Right renal cortex interstitium (tissue), 3 donors: ENCODE measurements at places on chromosomes 2 and 18.

DNA sequence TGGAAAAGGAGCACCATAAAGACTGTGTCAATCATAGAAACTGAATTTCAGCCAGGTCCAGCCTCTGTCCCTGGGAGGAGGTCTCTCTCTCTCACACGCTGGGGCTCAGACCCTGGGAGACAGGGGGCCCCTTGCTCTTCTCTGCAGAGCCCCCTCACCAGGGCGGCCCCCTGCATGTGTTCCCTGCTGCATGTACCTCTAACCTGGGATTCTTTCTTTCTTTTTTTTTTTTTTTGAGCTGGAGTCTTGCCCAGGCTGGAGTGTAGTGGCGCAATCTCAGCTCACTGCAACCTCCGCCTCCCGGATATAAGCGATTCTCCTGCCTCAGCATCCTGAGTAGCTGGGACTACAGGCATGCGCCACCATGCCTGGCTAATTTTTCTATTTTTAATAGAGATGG is 46.5 kb downstream of the TPO start:
- DNase-seq: no peak

- no peak for DNase-seq
These were observed 1281.9 kb upstream of the PIK3C3 start for GRCh38 chr18:40673150-40673549.

DNA sequence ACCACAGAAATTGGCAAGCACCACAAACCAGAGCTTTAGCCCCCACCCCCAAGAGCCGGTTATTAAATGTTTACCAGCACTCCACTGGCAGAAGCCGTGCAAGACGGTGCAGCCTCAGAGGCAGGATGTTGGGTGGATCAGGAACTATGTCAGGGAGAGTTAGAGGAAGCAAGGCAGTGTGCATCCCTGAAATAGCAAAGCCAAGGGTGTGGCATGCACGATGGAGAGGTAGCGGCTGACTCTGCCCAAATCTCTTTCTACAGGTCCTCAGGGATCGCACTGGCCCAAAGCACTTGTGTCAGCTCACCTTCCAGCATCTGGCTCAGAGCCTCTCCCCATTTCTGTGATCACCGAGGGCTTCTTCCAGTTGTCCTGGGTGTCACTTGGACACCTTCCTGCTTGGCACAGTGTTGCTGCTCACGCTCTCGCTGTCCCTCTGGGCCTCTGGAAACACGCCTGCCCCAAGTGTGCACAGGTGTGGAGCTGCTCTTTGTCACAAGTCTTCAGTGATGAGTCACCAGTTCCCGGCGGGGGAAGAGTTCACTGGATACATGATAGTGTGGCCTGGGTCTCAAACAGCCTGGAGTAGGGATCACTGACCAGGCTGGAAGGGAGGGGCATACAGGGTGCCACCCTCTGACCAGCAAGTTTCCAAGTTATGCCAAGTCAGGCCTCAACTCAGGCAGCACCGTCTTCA is 17.3 kb upstream of the B3GNT7 start:
- no peak for DNase-seq

GRCh38 chr18:6363216-6363615 is 51.5 kb downstream of the L3MBTL4 start:
- no peak for DNase-seq

DNA sequence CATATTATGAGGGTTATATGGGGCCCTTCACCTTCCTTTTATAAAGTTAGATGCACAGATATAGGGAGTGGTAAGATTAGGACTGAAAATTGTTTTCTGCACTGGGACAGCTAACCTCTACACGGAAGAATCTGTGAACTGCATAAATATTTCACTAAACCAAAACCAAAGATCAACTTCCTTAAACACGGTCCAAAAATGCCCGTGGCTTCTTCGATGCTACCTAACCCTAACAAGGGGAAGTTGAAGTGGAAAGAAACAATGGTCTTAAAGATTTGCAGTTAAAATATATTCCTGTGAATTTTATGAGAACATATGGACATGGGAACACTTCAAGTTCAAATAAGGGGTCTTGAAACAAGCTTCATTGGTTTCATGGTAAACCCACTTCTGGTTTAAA is 33.3 kb upstream of the PAX3 start:
- no peak for DNase-seq

GRCh38 chr2:171652416-171652785 is 34.9 kb upstream of the DYNC1I2 start:
- DNase-seq: no peak

- no peak for DNase-seq
These were observed 79.6 kb downstream of the TGIF1 start for GRCh38 chr18:3529601-3530000.
